ENCODE measurements at places on chromosomes 12 and 14.

DNA sequence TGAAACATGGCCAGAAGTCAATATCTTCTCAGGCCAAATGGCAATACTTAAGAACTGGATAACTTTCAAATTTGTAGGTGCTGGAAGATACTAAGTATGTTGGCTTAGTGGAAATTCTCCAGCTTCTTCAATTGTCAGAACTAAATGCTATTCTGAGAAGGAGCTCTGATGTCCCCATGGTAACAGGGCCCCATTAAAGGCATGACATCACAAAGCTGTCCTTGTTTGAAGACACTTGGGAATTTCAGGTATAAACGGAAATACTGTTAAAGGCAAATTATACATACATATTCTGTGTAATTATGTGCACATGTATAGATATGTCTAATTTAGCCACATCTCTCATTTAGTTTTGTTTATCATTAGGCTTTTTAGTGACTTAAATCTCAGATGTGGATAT lies 210.0 kb upstream of the SEL1L start:
- no peak for DNase-seq

DNA sequence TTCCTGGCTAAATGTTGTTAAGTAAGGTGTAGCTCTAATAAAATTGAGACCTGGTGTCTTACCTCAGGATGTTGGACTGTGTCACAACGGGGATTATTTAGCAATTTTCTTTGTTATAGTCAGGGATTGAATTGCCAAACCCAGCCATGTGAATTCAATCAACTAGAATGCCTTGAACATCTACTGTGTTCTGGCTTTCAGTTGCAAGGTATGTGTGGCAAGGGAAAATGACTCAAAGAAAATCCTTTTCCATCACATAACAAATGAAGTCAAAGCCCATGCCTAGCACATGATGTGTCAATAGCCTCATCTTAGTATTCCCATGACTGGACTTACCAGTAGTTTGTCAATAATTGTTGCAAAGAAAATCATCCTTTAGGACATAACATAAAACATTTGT lies 519.8 kb upstream of the FLRT2 start:
- DNase-seq = peak; percentile 38

GRCh38 chr14:83356080-83356479 lies 1822.4 kb upstream of the SEL1L start:
- no peak for DNase-seq

- no peak for DNase-seq
Observed at GRCh38 chr12:105262461-105263184, 26.6 kb upstream of the APPL2 start.

DNA sequence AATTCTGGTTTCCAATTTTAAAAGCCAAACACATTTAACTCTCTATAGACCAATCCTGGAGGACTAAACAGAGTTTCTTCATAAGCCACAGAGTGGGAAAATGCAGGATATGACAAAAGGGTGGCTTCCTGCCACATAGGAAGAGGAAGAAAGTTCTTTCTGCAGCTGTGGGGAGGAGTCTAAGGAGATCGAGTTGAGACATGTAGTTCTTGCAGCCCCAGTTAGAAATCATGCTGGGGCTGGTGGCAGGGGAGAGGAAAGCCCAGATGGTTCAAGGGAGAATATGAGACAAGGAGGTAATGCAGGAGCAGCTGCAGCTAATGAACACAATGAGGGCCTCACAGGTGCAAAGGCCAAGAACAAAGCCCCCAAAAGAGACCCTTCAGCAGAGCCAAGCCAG lies 85.0 kb upstream of the ARID2 start:
- DNase-seq = peak; percentile 87

GRCh38 chr12:64895526-64895925 lies 71.1 kb downstream of the TBC1D30 start:
- peak; percentile 65 for DNase-seq

- no peak for DNase-seq
Observed at GRCh38 chr12:2160043-2160442, 107.3 kb downstream of the CACNA1C start.

GRCh38 chr12:127381043-127381668 lies 885.8 kb upstream of the TMEM132C start:
- peak; percentile 36 for DNase-seq

DNA sequence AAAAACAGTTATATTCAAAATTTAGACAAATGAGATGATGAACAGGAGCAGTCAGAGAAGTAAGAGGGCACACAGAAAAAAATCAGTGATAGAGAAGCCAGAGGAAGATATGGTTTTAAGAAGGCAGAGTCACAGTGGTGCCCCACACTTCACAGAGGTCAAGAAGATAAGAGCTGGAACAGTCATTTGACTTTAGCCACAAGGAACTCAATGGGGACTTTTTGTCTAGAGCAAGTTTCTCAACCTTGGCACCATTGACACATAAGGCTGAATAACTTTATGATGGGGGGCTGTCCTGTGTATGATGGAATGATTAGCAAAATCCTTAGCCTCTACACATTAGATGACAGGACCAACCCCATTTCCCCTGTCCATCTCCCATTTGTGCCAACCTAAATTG lies 172.8 kb upstream of the PLEKHG7 start:
- DNase-seq = no peak

GRCh38 chr12:125324861-125325490 lies 259.7 kb downstream of the AACS start:
- DNase-seq = no peak

- no peak for DNase-seq
Observed at GRCh38 chr12:24328261-24328660, 378.8 kb upstream of the SOX5 start.

- no peak for DNase-seq
Observed at GRCh38 chr12:127060310-127060847, 1206.6 kb upstream of the TMEM132C start.

DNA sequence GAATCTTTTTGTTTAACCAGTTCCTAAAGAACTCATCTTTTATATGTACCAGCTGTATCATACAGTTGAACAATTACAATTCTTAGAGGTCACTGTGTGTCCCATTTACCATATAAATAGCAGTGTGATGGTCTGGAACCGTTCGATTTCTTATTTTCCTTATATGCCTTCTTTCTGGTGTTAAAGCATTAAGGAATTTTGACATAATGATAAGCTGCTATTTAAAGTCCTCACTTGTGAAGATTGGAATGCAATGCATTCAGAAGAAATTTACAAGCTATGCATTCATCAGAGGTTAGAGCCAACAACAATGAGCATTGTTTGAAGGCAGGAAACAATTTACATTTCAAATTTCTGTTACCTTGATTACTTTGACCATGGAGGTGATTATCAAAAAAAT lies 80.0 kb upstream of the PRICKLE1 start:
- no peak for DNase-seq

GRCh38 chr12:64801381-64801780 lies 23.1 kb upstream of the TBC1D30 start:
- DNase-seq = no peak
